ENCODE measurements at places on chromosomes 2 and 18.

- no peak for DNase-seq
Measured at GRCh38 chr18:77376043-77376732, 126.5 kb downstream of the GALR1 start.

GRCh38 chr2:148742373-148742772, 97.8 kb downstream of the EPC2 start:
- no peak for DNase-seq

DNA sequence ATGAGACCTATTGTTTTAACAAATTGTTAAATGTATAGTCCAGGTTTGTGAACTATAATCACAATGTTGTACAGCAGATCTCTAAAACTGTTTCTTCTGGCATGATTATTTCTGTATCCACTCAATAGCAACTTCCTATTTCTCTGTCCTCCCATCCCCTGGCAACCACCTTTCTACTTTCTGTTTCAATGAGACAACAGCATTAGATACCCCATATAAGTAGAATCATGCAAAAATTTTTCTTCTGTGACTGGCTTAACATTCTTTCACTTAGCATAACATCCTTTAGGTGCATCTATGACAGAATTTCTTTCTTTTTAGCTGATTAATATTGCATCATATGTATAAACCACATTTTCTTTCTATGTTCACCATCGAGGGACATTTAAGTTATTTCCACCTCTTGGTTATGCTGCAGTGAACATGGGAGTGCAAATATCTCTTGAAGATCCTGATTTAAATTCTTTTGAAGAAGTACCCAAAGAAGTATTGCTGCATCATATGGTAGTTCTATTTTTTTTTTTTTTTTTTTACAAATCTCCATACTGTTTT, 713.5 kb downstream of the LRP1B start:
- DNase-seq = peak; percentile 3

GRCh38 chr2:23208339-23208738, 176.6 kb upstream of the KLHL29 start:
- DNase-seq = no peak

GRCh38 chr2:162297925-162298552, 20.4 kb downstream of the IFIH1 start:
- peak; percentile 89 for DNase-seq

DNA sequence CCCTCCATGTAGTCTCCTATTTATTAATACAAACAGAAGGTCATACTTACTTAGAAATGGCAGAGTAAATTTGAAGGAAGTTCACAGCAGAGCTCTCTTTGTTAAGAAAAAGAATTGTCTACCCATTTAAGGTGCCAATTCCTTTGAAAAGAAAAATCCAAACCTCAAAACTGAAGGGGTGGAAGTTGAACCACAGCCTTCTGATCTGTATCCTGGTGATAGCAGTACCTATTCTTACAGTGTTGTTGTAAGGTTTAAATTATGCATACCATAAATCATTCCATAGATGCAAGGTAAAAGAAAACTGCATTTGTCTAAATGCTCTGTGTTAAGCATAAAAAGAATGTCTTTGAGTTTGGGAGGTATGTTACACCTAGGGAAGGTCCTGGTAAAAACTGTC, 47.6 kb downstream of the COBLL1 start:
- DNase-seq = no peak

DNA sequence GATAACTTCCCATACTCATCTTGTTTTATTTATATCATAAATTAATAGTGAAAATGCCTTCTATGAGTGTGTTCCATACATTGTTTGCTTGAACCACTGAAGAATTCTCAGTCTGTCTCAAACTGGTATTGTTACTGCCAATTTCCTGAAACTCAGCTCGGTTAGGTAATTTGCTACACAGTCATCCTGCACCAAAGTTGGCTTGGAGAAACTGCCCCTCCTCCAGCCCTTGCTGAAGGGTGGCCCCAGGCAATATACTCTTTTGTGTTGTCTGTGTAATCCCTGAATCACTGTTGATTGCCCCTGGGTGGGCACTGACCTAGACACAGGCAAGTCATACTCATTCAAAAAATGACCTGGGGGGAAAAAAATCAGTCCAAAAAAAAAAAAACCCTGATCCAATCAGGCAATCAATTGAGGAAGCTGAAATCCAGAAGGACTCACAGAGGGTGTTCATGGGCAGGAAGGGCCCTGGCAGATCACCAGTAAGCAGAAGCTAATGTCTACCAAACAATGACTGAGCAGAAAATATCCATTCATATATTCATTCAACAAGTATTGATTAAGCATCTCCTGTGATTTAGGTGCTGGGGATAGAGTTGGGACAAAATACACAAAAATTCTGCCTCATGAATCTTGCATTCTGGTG, 3.8 kb upstream of the SESTD1 start:
- no peak for DNase-seq

DNA sequence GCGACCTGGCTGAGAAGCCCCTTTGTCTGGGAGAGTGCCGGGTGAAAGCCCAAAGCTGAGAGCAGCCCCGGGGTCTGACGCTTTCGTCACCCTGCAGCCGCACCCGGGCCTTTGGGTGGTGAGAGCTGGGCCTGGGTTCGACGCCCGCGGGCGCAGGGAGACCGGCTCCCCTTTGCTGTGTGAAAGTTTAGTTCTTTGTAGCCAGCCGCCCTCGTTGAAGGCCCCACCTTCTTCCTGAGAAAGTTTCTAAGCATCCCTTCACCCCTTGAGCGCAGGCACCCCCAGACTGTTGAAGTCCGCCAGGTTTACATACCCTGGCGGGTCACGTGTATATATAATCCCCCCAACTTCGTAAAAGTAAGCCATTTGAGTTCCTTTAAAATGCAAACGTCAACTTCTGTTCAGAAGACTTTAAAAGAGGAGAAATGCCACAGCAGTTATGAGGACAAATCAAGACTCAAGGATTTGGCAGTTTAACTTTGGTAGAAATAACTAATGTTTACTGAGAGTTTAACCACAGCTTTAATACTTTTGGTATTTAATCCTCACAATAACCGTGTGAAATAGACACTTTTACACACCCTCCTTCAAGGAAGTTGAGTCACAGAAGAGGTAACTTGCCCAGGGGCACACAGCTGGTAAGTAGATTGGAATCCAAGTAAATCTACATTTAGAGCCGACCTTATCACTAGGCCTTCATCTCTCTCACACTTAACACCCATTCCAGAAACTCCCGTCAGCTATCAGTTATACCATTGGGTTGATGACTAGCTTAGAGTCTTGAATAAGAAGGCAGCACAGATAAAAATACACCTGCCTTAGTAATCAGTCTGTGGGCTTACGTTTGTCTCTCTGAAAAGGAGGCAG, 1.1 kb upstream of the MBOAT2 start:
- peak; percentile 9 for DNase-seq

GRCh38 chr2:164922134-164922533, 33.2 kb downstream of the SLC38A11 start:
- DNase-seq = no peak

DNA sequence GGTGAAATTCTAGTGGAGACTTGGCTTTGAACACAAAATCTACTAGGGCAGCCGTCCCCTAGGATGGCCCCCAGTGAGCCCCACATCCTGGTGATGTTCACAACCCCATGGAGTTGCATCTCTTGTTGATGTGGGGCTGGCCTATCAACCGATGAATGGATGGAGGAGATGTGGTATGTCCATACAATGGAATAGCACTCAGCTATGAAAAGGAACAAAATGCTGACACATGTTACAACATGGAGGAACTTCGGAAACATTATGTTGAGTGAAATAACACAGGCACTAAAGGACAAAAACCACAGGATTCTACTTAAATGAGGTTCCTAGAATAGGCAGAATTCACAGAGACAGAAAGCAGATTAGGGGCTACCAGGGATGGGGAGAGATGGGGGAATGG, 80.1 kb upstream of the ASAP2 start:
- no peak for DNase-seq

GRCh38 chr2:72143441-72144273, 4.0 kb downstream of the CYP26B1 start:
- DNase-seq = no peak

- no peak for DNase-seq
Measured at GRCh38 chr18:41096504-41096903, 858.5 kb upstream of the PIK3C3 start.

GRCh38 chr2:2152451-2152850, 178.6 kb downstream of the MYT1L start:
- no peak for DNase-seq

DNA sequence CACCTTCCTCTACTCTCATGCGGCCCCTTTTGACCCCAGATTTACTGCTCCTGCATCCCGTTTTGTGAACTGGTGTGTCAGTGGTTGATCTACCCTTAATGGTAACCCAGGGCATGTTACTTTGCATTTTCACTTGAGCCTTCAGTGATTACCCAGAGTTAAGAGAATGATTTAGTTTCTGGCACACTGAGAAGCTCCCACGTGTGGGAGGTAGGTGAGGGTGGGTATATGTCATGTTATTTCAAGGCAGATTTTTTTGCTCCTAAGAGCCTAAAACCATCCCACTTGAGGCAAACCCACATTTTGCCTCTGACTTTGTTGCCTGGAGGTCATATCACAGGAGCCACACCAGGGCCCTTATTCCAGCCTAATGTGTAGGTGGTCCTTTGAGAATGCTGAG, 186.7 kb downstream of the CTIF start:
- no peak for DNase-seq

GRCh38 chr2:172101821-172102390, 794 bp downstream of the DLX2 start:
- no peak for DNase-seq

GRCh38 chr2:37367310-37367709, 22.9 kb downstream of the QPCT start:
- no peak for DNase-seq

DNA sequence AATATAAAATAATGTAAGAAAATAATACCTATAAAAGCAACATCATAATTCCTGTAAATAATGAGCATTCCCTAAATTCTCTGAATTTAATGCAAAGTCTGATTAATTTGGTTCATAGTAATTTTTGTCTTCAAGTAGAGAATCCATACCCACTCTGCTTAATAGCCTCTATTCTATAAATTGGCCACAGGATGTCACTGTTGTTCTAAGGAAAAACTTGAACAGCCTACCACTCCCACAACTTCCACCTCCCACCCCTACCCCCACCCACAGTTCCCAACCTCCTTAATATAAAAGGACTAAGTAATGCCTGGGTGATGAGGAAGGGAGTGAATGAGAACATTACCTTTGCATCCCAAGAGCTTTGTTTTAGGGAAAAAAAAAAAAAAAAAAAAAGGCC, 27.2 kb upstream of the BBS5 start:
- DNase-seq = peak; percentile 61

- no peak for DNase-seq
Measured at GRCh38 chr18:4004183-4004829, 450.8 kb downstream of the DLGAP1 start.

- DNase-seq = no peak
Measured at GRCh38 chr2:153808679-153809078, 63.0 kb upstream of the GALNT13 start.

DNA sequence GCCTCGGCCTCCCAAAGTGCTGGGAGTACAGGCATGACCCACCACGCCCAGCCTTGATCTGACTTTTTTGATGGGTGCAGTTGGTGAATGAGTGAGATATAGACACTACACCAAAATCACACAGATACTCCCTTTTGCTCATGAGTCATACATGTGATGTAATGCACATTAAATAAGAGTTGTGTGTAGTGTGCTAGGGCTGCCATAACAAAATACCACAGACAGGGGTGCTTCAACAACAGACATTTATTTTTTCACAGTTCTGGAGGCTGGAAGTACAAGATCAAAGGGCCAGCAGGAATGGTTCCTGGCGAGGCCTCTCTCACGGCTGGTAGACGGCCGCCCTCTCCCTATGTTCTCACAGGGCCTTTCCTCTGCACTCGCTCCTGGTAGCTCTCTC, 46.6 kb downstream of the GBX2 start:
- DNase-seq = no peak

DNA sequence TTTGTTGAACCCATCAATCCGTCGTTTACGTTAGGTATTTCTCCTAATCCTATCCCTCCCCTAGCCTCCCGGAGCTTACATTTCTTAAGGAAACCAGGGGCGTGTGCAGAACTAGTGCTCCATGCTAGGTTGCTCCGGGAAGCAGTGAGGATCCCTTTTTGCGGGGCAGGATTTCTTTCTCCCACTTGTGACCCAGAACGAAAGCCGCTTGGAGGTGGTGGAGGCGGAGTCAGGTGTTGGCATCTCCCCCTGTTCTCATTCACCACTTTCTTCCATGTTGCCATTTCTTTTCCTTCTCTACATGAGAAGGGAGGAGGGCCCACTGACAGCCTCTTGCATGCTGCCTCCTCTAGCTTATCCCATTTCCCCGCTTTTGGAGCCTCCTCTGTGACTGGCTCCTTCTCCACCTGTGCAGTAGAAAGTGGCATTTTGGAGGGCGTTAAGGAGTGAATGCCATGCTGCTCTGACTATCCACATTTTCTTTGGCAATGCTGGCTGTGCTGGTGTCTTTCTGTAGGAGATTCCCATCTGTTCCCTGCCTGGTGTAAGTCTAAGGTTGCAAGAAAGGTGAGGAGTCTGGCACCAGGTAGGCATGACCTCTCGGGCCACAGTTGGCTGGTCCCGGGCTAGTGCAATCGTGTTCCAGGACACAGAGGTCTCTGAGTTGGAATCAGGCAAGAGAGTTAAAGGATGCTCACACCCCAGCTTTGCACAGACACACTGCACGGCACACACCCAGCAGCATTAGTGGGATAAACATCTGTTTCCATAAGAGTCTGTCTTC, 89.5 kb downstream of the ACKR3 start:
- DNase-seq = no peak

DNA sequence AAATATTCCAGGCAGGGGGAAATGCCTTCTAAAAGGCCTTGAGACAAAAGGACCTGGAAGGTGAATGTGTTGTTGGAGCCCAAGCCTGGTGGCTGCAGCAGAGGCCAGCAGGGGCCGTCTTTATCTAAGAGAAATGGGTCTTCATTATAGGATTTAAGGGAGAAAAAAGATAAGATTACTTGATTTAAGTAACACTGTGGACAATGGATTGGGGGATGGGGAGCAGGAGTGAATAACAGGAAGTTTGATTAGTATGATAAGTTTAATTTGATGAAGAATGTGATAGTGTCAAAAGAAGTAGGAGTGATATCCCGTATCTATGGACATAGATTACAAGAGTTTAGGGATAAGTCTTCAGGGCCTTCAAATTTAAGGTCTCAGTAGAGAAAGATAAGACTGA, 64.2 kb downstream of the WDR75 start:
- DNase-seq = no peak

DNA sequence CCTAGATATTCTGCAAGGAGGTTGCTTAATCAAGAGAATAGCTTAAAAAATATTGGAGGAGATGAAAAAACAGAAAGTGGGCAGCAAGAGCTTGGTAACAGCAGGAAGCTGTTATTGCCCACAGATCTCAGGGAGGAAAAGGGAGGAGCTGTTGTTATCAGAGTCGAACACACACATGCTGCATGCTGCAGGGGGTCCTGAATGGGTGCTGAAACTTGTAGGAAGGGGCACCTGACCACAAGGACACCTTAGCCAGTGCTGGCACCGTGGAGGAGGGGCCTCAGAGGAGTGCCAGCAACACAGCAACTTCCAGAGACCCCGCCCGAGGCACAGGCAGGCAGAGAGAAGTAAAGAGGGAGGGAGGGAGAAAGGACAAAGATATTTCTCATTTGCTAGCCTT, 332.9 kb downstream of the SOCS6 start:
- DNase-seq = no peak

GRCh38 chr2:11505652-11506610, 27.9 kb upstream of the GREB1 start:
- DNase-seq = no peak

GRCh38 chr2:22821458-22821857, 563.5 kb upstream of the KLHL29 start:
- DNase-seq = no peak

Measured in NAMALWA (cell line).